ENCODE measurements at places on chromosomes 4 and X.

- DNase-seq = no peak
Observed at GRCh38 chrX:45830343-45830742, 629.7 kb upstream of the DIPK2B start.

GRCh38 chr4:2915789-2916188 is 47.4 kb downstream of the NOP14 start:
- no peak for DNase-seq

- no peak for DNase-seq
Observed at GRCh38 chrX:78957049-78957767, 12.0 kb downstream of the P2RY10 start.

GRCh38 chr4:52296341-52296740 is 245.2 kb downstream of the SPATA18 start:
- no peak for DNase-seq

DNA sequence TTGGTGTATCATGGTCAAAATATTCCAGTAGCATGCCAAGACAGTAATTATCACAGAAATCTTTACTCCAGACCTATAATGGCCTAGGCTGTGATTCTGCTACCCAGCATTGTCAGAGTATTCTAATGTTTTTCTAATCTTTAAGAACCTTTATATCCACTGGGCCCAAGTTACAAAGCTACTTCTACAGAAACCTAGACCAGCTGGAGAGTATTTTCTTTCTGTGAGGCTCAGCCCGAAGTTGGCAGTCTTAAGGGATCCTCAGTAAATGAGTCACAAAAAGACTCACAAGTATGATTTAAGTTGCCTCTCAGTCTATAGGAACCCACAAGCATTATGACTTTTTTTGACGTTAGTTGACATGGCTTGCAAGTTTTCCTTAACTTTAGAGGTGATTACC is 638.5 kb upstream of the FAM241A start:
- no peak for DNase-seq
